CD4-positive, alpha-beta T cell treated with Interleukin-17A for 4 hours (primary cell): ENCODE measurements at places on chromosomes 16 and 17.
A peak's percentile ranks its signal among the peaks of the same experiment; 100 is the strongest.

- no peak for DNase-seq
Measured at GRCh38 chr17:70072546-70073309, 2.3 kb upstream of the KCNJ16 start.

DNA sequence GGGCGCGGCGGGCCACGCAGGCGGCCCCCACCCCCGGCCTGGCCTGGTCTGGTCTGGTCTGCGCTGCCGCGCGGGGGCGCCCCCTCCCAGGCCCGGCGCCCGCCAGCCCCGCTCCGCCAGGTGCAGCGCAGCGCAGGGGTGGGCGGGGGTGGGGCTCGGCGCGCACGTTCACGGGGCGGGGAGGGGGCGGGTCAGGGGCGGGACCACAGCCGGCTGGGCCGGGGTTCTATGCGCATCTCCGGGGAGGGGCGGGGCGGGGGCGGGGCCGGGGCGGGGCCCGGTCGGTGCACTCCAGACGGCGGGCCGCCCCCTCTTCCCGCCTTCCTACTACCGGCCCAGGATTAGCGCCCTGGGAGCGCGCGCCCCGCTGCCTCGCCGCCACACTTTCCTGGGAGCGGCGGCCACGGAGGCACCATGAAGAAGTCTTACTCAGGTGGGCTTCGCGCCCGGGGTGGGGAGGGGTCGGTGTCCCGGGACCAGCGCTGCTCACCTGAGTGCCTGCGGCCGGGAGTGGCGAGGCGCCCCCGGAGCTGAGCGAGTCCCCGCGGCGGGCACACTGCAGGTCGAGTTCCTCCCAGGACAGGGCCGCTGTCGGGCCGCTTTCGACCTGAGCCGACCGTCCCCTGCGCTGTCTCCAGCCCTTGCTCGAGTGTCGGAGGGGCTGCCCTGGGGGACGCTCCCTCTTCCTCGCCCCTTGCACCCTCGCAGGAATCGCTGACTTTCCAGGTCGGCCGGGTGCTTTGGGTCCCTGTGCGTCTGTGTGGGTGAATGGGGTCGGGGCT lies 140.5 kb downstream of the SEC14L1 start:
- DNase-seq: peak; percentile 78

GRCh38 chr17:50909765-50910605 lies 43.8 kb upstream of the TOB1 start:
- peak; percentile 89 for DNase-seq

GRCh38 chr16:83730812-83731211 lies 77.0 kb upstream of the HSBP1 start:
- DNase-seq: no peak

- no peak for DNase-seq
Measured at GRCh38 chr16:86181526-86181925, 282.6 kb downstream of the IRF8 start.

GRCh38 chr17:34721326-34721725 lies 141.9 kb downstream of the TMEM132E start:
- DNase-seq: no peak

GRCh38 chr17:83073389-83074063 lies 5.9 kb upstream of the METRNL start:
- no peak for DNase-seq
